ENCODE measurements at places on chromosomes 16 and 17. TPM values are rescaled to one million over a fixed set of nuclear protein-coding genes. Genes with fewer than 3 reads are reported as not detected.

DNA sequence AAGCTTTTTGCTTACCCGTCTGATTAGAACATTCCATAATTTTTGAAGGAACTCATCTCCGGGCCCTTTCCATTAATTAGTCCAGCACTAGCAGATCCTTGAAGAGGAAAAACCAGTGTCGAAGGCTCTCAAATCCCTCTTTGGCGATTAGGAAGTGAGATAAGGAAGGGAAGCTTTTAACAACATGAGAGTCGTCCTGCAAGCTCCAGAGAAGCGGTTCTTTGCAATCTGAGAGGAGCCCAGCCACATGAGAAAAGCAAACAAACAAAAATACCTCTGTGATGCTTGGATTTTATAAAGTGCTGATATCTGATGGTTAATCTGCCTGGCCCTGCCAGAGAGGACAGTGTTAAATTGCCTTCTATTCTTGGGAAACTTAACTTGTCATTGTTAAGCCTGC is 339.8 kb upstream of the SALL1 start:
- no peaks in the 10 kb centered on the region for H3K36me3 ChIP-seq
- no peak overlapping the region for H3K4me3 ChIP-seq
- H3K27me3 ChIP-seq, result no peaks in the 10 kb centered on the region
- no peak for DNase-seq
- H3K4me1 ChIP-seq, result no peaks in the 10 kb centered on the region

The MYH8 gene
- not detected for total RNA-seq

The OTOP3 gene
- total RNA-seq, result not detected

The ZG16 gene
- total RNA-seq, result not detected

Measured in activated CD4-positive, alpha-beta memory T cell treated with anti-CD3 and anti-CD28 coated beads for 36 hours (primary cell).